ENCODE measurements at places on chromosomes 2 and 18.

DNA sequence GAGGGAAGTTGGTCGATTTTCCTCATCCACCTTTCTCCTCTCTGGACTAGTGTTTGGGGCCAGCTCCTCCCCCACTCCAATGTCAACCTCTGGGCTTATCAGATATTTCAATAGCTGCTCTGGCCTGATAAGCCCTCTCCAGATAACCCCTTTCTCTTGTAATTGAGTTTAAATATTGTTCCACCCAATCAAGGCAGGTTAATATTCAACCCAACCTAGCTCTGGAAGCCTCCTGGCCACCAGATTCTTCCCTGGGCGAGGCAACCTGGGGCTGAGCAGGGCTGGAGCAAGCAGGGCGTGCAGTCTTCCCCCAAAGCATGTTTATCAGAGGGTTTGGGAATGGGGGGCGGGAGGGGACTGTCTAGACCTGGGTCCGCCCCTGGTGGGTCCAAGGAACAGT lies 73.8 kb downstream of the TFCP2L1 start:
- DNase-seq = no peak

DNA sequence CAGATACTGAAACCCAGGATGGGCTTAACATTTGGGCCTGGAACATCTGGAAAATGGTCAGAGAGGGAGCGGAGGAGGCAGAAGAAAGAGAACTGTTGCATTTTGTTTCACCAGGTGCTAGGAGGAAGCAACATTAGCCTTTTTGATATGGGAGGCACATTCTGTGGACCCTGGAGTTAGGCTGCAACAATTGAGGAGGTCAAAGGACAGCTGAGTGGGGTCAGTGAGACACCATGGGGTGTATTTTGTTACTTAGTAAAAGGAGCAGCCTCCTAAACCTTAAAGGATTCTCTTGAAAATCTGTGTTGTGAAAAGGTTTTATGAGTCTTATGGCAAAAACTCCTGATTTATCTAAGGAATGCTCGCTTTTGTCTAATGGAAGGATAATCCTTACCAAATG lies 124.9 kb downstream of the GREB1L start:
- no peak for DNase-seq

DNA sequence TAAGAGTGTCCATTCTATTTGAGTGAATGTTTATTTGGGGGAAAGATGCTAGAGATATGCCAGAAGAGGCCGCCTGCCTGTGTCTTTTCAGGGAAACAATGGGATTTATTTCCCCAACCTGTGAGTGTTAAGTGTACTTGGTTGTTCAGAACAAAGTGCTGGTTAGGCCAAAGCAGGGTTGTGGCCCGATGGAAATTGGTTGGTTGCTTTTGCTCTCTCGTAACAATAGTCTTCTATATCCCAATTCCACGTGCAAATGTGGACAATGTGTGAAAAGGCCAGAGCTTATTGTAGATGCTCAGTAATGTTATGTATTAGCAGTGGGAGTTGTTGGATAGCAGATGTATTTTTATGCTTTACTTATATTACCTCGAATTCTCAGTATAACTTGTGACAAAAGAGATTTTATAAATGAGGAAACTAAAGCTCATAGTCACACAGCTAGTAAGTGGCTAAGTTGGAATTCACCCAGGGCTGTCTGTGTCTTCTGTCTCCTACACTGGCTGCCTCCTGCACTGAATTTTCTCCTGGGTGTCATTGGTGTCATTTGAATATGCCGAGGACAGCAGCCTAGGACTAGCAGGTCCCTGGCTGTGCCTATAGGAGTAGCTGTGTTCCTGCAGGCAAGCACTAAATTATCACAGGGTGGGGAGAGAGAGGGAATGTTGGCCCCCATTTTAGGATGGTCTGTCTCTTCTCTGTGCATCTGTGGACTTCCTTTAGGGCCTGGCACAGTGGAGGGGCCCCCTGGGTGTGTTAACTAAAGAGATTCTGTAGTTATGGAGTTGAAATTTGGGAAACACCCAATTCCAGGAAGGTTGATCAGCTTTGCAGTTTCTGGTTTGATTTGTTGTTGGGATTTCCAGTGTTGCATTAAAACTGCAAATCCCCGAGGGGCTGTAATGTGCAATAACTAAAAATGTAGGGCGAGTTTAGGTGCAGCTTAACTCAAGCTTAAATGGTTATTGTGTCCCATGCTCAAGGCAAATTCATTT lies 21.6 kb downstream of the GPD2 start:
- DNase-seq = no peak

DNA sequence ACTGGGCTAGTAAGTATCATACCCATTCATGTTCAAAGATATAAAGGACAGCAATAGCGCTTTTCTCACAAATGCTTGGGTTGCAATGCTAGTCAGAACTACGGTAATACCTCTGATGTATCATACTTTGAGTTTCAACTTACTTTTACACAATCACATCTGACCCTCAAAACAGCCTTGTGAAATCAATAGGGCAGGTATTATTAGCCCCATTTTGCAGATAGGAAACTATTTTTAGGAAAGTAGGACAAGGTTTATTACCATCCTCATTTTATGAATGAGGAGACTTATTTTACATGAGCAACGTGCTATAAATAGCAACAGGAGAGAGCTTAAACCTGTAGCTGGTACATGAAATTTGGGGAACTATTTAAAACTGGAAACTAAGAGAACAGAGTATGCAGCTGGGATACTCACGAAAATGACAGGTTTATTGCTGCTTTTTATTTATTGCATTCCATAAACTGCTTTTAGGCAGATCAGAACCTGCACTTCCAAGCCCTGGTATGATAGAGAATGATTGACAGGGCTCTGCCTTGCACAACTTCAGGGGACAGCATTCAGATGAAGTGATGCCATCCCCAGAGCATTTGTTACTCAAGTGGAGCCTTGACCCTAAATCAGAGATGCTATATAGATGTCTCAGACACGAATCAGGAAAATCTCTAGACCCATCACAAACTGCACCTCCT lies 42.4 kb upstream of the PPM1B start:
- DNase-seq = no peak

DNA sequence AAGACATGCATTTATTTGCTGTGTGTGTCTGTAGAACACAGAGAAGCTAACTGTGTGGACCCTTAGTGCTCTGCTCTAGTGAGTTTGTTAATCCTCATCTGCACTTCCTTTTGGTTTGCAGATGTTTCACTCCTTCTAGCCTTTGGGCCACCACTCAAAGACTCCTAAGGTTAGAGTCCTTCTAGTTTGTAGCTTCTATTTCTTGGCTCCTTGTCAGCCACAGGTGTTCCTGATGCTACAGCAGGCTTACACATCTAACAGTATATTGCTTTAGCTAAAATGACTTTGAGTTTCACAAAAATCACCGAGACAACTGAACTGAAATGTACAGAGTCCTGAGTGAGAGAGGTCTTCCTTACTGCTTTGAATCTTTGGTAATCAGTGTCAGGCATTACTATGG lies 551.4 kb downstream of the NRXN1 start:
- no peak for DNase-seq

Data from cardiac fibroblast (primary cell).